ENCODE measurements at places on chromosomes 2 and 18.

DNA sequence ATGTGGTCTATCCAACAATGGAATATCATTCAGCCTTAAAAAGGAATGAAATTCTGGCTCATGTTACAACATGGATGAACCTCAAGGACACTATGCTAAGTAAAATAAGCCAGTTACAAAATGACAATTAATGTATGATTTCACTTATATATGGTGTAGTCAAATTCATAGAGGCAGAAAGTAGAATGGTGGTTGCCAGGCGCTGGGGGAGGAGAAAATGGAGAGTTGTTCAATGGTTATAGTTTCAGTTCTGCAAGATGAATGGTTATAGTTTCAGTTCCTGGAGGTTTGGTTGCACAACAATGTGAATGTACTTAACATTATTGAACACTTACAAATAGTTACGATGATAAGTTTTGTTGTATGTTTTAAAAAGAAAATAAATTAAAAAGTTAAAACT, 79.2 kb upstream of the IL1R2 start:
- DNase-seq: no peak

DNA sequence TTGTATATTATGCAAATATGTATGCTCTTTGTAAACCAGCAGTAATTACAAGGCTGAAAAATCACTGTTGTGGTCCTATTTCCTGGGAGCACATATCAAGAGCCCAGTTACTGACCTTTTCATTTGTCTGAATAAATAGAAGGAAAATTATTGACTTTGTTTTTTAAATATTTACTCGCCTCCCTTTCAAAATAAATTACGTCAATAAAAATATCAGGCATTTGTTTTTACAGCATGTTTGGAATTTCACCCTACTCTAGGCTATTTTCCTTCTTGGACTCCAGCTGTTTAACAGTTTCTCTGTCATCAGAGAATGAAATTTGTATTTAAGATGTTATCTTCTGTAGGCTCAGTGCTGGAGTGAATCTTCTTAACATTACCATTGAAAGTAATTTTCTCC, 59.9 kb upstream of the LRATD1 start:
- no peak for DNase-seq

GRCh38 chr2:235421618-235422017, 72.2 kb upstream of the AGAP1 start:
- no peak for DNase-seq

GRCh38 chr18:63887424-63887823, at the start of gene SERPINB2:
SERPINB2 (plus strand) TSS chr18:63887705; CDS start chr18:63891445, 3,740 bp downstream.
- no peak for DNase-seq

DNA sequence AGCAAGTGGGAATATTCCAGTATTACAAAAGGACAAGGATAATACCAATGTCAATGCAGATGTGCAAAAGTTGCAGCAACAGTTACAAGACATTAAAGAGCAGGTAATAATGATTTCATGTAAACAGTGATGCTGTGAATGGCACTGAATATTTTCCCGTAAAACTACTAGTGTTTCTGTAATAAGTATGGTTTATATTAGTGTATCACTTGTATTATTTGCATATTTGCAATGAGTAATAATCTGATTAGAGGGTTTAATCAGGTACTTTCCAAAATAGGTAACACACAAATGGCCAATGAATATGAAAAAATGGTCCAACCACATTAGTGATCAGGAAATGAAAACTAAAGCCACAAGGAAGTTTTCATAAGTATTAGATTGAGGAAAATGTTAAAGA, 118.0 kb downstream of the MIB1 start:
- DNase-seq: no peak

DNA sequence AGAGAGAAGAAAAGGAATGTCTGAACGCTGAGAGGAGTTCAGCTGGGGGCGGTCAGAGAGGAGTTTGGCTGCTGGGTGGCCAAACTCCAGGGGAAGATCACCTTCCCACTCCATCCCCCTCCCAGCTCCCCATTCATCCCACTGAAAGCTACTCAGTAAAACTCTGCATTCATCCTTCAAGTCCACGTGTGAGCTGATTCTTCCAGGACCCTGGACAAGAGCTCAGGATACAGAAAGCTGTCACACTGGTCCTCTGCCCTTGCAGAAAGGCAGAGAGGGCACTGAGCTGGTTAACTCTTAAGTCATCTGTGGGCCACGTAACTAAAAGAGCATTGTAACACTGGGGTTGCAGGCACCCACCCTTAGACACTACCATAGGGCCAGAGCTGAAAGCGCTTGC, 132.1 kb upstream of the ARL4C start:
- DNase-seq: no peak

- no peak for DNase-seq
These were observed 479 bp downstream of the RNMT start for GRCh38 chr18:13726972-13727331.

- no peak for DNase-seq
These were observed 55.6 kb upstream of the CCDC85A start for GRCh38 chr2:56128235-56128634.

GRCh38 chr2:105875241-105875640, 130.5 kb downstream of the NCK2 start:
- no peak for DNase-seq

GRCh38 chr2:240248721-240249422, 108.4 kb upstream of the OTOS start:
- no peak for DNase-seq

GRCh38 chr2:67057901-67058703, 339.0 kb upstream of the ETAA1 start:
- no peak for DNase-seq

- no peak for DNase-seq
These were observed 766 bp downstream of the PDE6D start for GRCh38 chr2:231780123-231780908.

DNA sequence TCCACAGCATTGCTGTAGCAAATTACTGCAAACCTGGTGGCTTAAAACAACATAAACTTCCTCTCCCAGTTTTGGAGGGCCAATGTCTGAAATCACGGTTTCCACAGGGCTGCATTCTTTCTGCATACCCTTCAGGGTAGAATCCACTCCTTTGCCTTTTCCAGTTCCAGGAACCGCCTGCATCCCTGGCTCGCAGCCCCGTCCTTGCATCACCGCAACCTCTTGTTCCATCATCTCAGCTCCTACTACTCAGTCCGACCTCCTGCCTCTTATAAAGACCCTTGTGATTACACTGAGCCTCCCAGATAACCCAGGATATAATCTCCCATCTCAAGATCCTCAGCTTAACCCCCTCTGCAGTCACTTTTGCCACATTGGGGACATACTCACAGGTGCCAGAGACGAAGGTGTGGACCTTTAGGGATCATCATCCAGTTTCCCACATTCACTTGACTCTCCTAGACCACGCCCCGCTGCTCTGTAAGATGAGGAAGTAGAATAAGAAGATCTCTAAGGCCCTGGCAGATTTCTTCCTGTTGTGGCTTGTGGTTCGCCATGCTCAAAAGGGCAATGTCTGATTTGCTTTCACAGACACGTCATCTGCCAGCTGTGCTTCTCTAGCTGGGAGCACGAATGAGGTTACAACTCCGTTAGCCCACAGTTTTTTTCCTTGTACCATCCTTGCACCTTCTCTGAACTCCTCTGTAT, 103.6 kb upstream of the AGAP1 start:
- DNase-seq: no peak

DNA sequence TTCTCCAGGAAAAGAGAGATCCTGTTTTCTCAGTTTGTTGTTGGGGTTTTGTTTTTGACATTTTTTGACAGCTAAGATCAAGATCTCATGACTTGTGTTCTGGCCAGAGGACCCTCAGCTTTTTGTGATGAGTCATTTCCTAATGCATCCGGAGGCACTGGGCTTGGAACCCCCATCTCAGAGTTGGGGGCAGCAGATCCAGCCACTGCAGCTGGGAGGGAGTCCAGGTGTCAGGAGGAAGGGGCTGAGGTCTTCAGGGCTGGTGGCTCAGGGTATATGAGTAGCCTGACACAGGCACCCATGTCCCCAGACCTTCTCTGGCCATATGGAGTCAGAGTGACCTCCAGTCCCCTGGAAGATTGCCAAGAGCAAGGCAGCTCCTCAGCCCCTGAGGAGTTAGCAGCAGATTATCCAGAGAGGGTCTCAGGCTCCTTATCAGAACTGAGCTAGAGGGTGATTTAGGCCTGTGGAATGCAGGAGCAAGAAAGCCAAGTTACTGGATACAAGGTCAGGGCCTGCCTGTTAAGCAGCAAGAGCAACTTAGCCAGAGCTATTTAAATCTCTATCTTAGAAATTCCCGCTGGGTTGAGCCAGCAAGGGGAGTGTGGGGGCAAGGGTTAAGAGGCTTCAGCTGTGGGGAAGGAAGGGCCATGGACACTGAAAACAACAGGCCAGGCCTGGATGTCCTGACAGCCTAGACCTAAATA, 62.4 kb downstream of the TANC1 start:
- DNase-seq: peak; percentile 59

- no peak for DNase-seq
These were observed 6.5 kb upstream of the WNT6 start for GRCh38 chr2:218852911-218853667.

- DNase-seq: no peak
These were observed 8.7 kb downstream of the ANTXR1 start for GRCh38 chr2:69021727-69022126.

GRCh38 chr18:6543330-6543908, 128.7 kb upstream of the L3MBTL4 start:
- no peak for DNase-seq

DNA sequence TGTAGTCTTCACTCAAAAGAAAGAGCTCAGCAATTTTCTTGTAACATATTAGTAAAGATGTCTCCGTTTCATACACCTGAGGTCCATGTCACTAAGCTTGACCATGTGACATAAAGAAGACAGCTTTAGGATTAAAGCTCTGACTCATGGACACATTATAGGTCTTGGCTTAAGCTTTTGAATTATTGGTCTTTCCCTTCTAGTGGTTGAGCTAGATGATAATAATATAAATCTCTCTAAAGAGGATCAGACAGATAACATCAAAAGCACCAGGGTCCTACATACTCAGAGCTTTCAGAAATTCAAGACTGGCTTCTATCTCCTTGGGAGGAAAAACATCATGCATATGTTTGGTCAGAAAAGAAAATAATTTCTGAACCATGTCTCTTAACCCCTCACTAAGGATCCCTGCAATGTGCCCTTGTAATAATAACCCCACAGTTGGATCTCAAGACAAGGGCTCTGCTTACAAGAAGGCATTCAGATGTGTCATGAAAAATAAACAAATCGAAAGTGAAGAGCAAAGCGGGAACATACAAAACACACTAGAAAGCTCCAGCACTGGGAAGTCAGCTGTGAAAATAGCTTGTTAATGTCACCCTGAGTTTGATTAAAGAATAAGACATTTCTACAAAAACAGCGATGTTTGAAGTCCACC, 174.5 kb downstream of the PID1 start:
- DNase-seq: no peak

GRCh38 chr2:234960175-234961088, 8.6 kb downstream of the SH3BP4 start:
- DNase-seq: no peak

DNA sequence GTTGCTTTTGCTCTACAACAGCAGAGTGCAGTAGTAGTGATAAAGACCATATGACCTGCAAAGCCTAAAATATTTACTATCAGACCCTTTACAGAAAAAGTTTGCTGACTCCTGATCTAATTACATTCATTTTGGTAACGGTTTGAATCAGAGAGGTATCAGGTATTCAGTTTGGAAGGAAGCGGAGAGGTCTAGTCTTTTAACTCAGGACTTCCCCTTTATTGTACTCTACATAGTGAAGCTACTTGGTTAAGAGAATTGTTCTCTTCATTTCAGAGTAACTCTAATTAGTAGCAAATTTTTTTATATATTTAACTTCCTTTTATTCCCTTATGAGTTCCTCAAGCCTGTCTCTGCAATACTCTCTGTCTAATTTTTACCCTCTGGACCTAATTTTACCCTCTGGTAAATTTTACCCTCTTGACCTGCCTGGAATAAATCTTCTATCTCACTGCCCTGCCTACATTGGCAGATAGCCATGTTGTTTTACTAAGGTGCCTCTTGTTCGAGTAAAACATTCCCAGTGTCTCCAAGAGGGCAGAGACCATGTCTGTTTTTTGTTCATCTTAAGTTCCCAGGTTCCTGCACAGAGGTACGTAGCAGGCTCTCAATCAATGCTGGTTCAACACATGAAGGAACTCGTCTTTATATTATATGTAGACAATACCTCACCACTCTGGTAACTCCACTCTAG, 170.6 kb downstream of the DNAH6 start:
- no peak for DNase-seq

DNA sequence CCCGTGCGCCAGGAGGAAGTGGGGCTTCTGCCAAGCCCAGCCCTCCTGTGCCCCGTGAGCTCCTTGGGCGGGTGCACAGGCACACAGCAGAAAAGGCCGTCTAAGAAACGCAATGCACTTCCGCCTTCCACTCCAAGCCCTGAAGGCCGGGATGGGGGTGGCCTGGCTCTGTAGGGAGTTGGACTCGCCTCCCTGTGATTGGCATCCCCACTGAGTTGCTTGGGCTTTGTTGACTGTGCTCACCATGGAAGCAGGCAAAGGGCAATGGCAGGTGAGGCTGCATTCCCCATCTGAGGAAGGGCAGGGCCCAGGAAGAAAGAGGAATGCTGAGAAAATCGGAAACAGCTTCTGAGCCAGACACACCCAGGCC, 66.8 kb downstream of the CRACDL start:
- DNase-seq: no peak

DNA sequence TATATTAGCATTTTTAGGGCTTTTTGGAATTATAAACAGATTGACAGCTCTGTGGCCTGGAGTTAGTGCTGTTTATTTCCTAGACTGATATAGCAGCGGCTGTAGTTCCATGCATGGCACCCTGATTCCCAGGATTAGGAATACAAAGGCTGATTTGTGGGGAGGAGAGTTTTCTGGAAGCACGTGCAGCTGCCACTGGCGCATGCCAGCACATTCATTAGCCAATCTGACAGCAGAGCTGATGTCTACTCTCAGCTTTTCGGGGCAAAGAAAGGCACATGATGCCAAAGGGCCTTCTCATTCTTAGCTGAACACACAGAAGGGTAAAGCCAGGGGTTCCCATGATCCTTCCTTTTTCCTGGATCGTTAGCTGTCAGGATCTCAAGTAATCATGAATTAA, 45.7 kb upstream of the RAPH1 start:
- no peak for DNase-seq

- DNase-seq: no peak
These were observed 115.1 kb upstream of the PPP1CB start for GRCh38 chr2:28636491-28636890.

DNA sequence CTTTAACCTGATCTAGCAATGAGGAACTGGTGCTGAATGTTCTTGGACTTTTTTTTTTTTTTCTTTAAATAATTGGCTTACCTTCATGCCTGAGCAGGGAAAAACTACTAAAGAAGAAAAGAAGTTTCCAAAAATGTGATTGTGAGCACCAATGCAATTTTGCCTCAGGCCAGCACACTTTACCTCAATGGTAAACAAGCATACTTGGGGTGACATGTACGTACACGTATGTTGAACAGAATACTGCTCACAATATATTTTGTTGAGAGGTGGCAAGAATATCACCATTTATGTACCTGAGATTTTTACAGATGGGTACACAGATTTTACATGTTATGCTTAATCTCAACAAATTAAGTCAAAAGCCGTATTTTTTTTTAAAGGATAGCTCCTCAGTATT, 144.3 kb downstream of the FIGN start:
- no peak for DNase-seq

DNA sequence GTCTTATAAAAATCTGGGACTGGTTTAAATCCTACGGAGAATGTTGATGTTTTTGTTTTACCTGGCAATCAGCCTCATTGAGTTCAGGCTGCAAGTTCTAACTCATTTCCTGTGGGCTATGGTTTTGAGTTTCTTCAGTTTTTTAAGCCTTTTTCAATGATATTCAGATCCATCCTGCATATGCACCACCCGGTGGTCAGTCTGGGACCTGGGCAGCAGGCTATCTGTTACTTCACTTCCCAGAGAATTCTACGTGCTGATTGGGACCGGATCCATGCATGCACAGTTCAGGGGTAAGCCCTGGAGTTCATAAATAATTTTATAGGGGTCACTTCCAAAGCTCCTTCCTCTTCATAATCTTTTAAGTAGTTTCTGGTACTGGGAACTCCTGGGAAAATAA, 339.2 kb upstream of the HNRNPA3 start:
- DNase-seq: no peak

Measured in non-pigmented ciliary epithelial cell (primary cell).